ENCODE measurements at places on chromosomes 4 and X. TPM values are rescaled to one million over a fixed set of nuclear protein-coding genes. Genes with fewer than 3 reads are reported as not detected.

DNA sequence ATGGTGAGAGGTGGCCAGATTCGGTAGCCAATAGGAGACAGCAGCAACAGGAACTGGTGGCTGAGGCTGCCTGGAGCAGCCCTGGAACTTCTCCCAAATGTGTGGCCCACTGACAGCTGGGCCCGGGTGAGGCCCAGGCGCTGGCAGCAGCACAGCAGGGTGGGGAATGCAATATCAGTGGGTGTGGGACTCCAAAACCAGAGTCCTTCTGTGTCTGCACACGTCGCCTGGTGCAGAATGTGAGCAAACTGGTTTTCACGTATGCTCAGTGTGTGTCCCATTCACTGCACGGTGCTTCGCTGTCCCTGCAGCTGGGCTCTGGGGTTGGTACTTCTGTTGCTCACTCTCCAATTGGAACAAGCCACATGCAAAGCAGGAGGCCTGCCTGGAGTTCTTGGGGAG is 14.4 kb upstream of the CENPU start:
- DNase-seq = no peak

ERVMER34-1 gene
- 1.6 TPM for total RNA-seq

DNA sequence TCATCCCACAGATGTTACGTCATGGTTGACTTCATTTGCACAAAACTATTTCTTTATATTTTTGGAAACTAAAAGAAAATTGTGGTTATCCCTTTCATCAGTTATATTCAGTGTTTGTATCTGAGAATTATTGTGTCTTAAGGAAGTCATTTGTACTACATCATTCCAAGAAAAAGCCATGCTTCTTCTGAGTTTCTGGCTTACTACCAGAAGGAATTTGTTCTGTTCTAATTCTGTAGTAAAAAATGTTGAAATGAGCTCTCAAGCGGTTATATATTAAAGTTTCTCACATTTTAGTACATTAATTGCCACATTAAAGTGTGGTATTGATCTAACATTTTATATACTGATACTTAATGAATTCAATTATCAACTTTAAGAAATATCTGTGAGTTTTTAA is 1844.5 kb downstream of the PCDH7 start:
- no peak for DNase-seq

DNA sequence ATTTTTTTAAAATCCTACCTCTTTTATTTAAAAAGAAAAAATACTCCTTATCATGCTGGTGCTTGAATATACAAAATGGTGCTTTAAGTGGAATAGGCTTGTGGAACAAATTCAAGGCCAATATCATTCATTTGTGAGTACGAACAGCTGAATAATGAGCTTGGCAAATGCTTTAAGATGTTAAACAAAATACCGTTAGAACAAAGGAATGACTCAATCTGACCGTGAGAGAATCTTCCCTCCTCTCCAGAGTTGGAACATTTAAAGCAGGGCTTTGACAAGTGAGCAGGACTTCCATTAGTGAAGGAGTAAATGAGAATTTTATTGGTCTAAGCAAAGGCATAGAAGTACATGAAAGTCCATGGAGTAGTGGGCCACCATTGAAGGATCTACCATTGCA is 74.5 kb downstream of the DCLK2 start:
- DNase-seq = no peak

DNA sequence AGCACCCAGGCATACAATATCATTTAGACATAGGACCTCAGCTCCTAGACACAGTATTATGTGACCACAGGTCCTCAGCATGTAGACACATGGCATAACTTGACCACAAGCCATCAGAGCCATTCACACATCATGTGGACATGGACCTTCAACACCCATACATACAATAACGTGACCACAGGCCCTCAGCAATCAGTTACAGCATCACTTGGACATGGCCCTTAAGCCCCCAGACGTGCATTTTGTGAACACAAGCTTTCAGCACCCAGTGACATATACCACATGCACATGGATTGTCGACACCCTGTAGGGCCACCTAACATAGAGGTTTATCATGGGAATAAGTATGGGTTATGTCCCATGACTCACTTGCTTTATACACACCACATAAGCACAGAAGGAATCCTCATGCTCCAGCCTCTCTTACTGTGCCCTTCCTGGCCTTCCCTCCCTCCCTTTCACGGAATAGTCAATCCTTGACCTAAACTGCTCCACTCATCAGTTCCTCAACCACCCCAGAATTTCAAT is 1.9 kb downstream of the TSPYL2 start:
- no peak for DNase-seq

OPRPN gene
- total RNA-seq = not detected

DNA sequence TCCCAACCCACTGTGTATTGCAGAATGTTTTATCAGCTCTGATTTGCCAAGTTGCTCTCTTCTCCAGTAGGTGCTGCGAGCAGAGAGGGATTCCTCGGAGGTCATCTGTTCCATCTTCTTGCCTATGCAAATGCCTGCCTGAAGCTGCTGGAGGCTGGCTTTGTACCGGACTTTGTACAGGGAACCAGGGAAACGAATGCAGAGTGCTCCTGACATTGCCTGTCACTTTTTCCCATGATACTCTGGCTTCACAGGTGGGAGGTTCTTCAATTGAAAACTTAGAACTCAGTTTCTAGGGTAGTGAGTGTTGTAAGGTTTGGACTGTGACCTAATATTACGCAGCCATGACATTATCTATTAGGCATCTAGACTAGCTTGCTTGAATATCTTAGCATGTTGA is 24.9 kb downstream of the AR start:
- DNase-seq = no peak

TBL1X gene
- 20.0 TPM for total RNA-seq

HPSE gene
- total RNA-seq = 1.3 TPM

DNA sequence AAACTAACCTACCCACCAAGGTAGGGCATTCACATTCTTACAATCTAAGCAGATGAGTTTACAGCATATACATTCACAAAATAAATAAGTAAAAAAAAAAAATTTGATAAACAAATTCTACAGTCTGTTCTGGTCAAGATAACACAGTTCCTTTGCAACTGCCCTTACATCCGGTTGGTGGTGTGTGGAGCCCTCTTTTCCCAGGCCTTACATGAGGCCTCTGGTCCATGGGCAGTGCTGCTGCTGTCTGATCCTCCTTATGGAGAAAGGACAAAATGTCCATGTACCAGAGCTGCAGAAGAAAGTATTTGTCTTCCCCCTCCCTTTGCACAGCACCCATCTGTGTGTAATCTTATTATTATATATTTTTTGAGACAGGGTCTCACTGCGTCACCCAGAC is 2.2 kb upstream of the SEPTIN11 start:
- DNase-seq = no peak

GRCh38 chr4:7733801-7734650 is 205.6 kb downstream of the AFAP1 start:
- DNase-seq = no peak

RBM47 gene
- total RNA-seq = 66.6 TPM

GRCh38 chrX:105121186-105121585 is 99.3 kb downstream of the TEX13A start:
- no peak for DNase-seq

GRCh38 chr4:99310389-99310788 is 10.8 kb downstream of the ADH1B start:
- no peak for DNase-seq

GRCh38 chr4:2364654-2365053 is 53.8 kb downstream of the ZFYVE28 start:
- DNase-seq = no peak

UGT2B10 gene
- not detected for total RNA-seq

DNA sequence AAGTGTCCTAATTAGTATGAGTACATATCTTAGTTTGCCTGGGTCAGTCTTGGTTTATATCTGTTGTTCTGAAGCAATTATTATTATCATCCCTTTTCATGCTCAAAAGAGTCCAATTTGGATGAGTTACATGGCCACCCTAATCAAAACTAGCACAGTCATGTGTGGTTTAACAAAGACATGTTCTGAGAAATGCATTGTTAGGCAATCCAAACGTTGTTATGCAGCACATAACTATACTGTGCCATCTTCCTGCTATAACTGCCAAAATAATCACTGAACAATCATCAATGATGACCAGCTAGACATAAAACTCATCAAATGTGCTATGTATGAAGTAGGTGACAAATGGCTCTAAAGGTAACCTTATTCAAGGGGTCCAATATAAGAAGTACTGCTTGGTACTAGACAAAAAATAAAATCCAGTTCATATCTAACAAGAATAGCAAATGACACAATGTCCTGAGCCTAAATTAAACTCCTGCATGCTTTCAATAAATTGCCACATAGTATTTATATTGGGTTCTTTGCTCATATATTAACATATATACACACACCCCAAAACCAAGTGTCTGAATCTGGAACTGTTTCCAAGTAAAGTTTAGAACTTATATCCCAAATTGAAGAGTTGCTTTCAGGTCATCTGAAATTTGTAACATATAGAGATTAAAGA is 41.9 kb downstream of the CNOT6L start:
- no peak for DNase-seq

DNA sequence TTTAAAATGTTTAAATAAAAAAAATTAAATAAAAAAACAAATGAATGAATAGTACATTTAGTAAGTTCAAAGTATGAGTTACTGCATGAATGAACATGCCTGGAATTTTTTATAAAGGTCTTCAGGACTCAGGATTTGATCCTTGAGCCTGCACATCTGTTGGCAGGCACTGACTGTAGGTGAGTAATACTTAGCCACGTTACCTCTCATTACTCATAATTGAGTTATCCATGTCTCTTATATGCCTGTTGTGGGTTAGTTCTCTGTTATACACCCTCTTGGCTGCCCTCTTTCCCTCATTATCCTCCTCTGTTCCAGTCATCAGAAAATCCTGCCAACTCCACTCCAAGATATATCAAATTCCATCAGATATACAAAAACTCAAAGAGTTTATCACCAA is 276.0 kb downstream of the FBXW7 start:
- no peak for DNase-seq
